Sigmoid colon (tissue), 7 donors: ENCODE measurements at places on chromosomes 3 and 15. TPM values are rescaled to one million over a fixed set of nuclear protein-coding genes. Genes with fewer than 3 reads are reported as not detected.

The FAM162A gene
- total RNA-seq: 56.6 TPM

DNA sequence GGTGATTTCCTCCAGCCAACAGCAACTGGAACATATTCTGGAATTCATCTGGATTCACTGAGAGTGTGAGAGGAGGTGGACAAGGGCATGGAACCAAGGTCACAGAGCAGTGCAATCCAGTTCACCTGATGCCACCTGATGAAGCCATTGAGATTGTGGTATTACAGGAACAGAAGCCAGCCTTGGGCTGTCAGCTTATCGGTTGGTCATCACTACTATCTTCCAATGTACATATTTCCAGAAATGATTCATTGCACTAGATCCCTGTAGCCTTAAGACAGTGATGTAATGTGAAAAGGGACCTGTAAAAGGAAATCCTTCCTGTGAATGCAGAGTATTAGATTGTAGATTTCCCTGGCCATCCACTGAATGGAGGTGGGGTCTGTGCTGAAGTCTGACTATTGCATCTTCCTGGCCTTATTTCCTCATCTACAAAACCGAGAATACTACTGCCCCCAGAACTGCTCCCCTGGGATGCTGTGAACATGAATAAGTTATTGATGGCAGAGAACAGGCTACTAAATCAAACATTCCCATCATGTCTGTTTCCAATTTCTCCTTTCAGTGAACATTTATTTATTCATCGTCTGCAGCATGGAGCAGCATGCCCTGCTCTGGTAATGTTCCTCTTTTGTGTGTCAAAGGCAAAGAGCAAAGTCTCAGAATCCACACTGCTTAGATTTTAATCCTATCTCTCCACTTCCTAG, 47.4 kb upstream of the TPM1 start:
- H3K36me3 ChIP-seq: no peaks in the 10 kb centered on the region
- H3K27ac ChIP-seq: no peak overlapping the region
- H3K27me3 ChIP-seq: no peaks in the 10 kb centered on the region
- no peak for DNase-seq
- H3K4me3 ChIP-seq: no peak overlapping the region

The C3orf85 gene
- total RNA-seq: not detected

- no peak for DNase-seq
- no peak overlapping the region for H3K27ac ChIP-seq
- no peaks in the 10 kb centered on the region for H3K27me3 ChIP-seq
- no peaks in the 10 kb centered on the region for H3K4me1 ChIP-seq
Measured at GRCh38 chr15:83993591-83993990, 242.0 kb upstream of the GOLGA6L4 start.

The PLA2G4D gene
- total RNA-seq: not detected
